ENCODE measurements at places on chromosomes 16 and 17.

GRCh38 chr17:44105941-44106340 lies 17.5 kb downstream of the HDAC5 start:
- no peak for DNase-seq

DNA sequence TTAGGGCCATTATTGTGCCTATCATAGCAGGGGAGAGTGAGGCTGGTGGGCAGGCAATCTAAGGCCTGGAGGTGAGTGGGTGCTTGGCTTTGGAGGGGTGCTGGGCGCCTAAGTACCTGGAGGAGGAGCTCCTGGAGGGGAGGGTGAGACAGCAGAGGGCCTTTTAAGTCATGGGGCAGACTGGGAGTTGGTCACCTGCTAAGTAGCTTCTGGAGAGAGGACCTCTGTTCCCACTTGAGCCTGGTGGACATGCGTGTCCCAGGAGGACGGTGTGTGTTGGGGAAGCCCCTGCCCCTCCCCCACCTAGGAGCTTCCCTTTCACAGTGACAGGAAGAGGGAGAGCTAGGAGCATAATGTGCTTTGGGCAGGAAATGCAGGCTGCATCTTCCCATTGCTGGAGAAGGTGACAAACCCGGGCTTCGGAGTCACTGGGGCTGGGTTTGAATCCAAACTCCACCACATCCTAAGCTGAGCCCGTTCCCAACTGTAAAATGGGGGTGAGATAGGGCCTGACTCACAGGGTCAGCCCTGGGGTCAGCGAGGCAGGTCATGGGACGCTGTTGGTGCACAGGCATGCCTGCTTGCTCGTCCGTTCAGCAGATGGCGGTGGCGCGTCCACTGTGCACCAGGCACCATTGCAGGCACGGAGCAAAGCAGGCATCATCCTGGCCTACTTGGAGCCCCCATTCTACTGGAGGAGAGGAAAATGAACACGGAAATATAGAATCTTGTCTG lies 37.9 kb downstream of the CMIP start:
- no peak for DNase-seq

DNA sequence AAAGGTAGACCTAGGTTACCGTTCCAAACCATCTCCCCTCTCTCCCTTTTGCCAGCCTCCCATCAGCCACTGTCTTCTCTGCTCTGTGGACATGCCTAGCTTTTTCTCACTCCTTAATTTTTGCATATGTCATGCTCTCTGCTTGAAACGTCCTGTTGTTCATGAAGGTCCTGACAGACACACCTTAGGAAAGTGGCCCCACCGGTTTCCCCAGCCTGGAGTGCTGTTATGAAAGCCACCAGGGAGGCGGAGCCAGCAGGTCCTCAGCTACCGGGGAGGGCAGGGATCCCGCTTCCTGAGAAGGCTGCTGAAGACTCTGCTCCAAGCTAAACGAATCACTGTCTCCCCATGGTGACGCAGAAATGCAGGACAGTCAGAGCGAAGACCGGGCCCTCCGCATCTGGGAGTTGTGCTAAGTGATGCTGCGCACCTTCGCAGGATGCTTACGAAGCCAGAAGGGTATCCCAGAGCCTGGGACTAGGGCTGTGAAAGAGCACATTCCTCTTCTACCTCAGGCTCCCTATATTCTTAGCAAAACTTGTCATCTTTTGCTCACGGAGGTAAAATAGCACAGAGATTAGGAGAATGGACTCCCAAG lies 2.3 kb upstream of the SLC16A11 start:
- DNase-seq, result no peak

DNA sequence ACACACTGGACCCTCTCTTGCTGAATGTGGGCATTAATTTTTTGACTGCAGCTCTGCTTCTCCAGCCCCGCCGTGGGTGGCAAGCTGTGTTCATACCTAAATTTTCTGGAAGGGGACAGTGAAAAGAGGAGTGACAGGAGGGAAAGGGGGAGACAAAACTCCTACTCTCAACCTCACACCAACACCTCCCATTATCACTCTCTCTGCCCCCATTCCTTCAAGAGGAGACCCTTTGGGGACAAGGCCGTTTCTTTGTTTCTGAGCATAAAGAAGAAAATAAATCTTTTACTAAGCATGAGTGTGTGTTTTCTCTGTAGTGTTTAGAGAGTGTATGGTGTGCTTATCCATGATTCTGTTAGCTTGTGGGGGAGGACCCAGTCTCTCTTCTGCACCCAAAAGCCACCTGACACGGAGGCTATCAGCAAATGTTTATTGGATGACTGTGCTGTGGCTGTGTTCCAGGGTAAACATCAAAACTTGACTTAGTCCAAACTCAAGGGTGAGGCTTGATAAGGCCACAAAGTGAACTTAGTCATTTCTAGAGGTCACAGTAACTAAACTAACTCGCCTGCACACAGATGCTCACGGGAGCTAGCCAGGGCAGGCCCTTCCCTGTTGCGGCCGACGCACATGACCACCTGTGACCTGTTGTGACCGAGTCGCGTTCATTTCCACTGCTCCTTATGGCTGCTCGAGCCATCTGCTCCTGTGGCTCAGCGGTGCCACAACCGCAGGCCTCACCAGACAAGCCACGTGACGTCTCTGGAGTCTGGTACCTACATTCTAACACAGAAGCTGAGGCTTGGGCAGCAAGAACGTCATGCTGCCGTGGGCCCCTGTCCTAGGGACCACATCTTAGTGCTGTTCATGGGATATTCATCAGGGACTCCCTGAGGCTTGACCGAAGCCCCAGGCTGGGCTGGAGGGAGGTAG lies 9.8 kb upstream of the MED11 start:
- DNase-seq, result no peak

DNA sequence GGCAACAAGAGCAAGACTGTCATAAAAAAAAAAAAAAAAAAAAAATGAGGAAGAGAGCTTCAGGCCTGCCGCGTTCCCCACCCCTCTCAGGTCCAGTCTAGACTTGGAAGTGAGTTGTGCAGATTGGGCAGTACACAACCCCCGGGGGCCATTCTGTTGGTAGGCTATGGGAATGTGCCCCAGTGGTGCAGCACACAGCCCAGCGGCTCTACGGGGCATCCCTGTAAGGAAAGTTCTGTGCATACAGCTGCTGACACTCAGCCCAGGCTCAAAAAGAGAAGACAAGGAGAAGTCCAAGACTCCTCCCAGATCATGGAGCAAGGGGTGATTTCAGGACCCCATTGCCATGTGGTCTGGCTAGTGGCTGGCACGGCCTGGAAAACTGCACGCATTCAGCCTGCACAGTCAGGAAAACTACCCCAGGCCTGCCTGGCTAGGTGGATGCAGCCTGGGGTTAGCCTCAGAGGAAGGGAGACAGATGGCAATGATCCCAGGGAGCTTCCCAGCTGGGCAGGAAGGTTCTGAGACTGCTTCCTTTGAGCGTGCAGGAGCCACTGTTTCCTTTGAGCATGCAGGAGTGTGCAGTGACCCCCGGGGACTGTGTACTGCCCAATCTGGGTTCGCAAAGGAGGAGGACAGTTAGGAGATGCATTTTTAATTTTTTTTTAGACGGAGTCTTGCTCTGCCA lies 44.8 kb downstream of the PECAM1 start:
- DNase-seq, result no peak

GRCh38 chr16:16197331-16197730 lies 26.0 kb downstream of the ABCC6 start:
- no peak for DNase-seq

GRCh38 chr17:78873519-78874340 lies 29.3 kb downstream of the CEP295NL start:
- no peak for DNase-seq

- no peak for DNase-seq
These were observed 5.4 kb upstream of the PNPO start for GRCh38 chr17:47935961-47936360.

GRCh38 chr16:4972938-4973587 lies 14.9 kb downstream of the SEC14L5 start:
- DNase-seq, result no peak

- no peak for DNase-seq
These were observed 111.7 kb upstream of the CHMP6 start for GRCh38 chr17:80879723-80880647.

GRCh38 chr16:85916141-85916890 lies 17.4 kb downstream of the IRF8 start:
- DNase-seq, result peak; percentile 75

DNA sequence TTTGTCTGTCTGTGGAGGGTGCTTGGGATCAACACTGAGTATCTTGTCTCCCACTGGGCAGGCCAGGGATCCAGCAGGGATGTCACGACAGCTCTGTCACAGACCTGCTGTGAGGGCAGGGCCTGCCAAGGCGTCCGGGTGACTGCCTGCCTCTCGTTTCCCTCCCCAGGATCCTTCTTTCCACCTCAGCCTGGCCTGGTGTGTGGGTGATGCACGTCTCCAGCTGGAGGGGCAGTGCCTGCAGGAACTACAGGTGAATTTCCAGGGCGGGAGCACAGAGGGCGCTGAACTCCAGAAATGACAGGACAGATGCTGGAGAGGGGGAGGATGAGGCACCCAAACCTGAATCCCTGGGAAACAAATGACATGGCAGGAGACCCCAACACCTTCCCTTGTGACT lies 6.8 kb upstream of the MMP15 start:
- DNase-seq, result no peak

DNA sequence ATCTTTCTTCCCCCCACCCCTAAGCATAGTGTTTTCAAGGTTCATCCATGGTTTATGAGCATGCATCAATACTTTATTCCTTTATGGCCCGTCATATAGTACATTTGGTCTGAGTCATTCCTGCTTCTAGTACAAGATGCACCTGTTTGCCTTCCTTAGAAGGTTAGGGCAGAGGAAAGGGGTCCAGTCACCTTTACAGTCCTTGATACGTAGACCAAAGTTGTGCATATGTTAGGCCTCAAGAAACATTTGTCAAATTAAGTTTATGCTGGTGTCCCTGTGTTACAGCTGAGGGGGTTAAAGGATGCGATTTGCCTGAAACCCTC lies 1.4 kb downstream of the CYB5D2 start:
- DNase-seq, result no peak

DNA sequence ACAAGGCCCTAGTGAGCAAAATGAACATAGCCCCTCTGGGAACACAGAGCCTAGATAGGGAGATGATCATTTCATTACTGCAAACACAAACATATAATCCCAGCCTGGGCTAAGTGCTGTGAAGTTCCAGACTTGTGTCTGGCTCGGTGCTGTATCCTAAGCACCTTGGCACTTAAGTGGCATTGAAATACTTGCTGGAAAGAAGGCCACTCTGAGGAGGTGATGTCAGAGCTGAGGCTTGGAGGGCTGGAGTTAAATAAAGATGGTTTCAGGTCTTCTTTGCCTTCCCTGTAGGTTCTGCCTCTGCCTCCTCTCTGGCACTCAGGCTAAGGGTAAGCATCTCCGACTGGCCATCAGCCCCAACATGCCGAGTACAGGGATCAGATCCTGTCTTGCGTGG lies 2.4 kb upstream of the CACNA1G start:
- DNase-seq, result no peak

- DNase-seq, result no peak
These were observed 10.2 kb downstream of the COTL1 start for GRCh38 chr16:84607694-84608093.

DNA sequence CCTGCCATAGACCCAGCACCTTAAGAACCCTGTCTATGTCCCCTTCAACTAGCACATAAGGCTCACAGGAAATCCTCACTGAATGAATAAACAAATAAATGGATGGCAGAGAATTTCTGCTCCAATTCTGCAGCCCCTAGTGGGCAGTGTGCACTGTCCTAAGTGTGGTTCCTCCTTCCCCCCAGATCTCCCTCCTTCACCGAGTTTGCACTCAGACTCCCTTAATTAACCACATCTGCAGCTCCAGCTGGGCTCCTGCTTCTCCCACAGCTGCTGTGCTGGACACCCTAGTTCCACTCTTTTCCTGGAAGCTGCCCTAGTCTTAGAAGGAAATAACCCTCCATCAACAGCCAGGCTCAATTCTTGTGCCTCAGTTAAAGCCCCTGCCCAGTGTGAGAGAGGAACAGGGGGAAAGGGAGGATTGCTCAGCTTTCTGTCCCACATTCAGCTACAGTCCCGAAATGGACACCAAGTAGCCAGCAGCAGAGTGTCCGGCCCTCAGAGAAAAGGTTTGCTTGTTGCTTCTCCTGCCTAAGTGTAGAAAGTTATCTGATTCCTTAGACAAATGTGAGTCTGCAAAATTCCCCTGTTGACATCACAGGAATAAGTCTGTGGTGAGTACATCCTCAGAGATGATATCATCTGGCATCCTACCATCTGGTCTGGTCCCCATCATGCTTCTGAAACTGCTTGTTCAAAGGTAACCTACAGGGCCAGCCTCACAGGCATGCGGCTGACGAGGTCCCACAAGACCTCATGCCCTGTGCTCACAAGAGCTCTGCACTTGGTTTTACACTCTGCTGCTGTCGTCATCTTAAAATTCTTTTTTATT lies 12.3 kb downstream of the LRRC3C start:
- peak; percentile 28 for DNase-seq

DNA sequence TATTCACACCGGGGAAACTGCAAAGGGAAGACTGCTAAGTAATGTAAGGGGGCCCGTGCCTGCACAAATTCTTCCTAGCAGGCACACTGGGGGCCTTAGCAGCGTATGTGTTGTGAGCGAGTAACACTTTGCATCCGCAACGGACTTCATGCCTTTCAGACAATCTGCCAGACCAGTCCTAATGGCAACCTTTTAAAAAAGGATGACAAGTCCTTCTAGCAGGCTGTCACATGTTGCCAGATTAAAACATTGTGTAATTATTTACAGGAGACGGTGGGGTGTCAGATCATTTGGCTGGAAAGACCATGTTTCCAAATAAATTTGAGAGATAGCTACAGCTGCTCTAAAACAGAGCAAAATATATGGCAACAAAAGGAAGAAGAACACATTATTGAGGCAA lies 46.1 kb downstream of the CPPED1 start:
- DNase-seq, result no peak

DNA sequence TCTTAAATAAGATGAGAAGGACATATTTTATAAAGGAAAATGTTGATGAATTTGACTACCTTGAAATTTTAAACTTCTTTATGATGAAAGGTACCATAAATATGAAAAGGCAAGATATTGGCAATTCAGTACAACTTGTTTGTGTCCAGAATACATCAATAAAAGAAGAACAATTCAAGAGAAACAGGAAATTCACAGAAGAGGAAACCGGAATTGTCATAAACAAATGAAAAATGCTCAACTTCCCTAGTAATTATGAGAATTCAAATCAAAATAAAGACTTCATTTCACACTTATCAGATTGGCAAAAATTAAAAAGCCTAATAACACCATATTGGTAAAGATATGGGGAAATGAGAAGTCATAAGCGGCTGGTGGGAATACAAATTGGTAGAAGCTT lies 54.3 kb downstream of the WSB1 start:
- DNase-seq, result no peak

GRCh38 chr16:5059386-5060072 lies 6.2 kb downstream of the C16orf89 start:
- no peak for DNase-seq

All from right lung (tissue), 10 donors.